ENCODE measurements at places on chromosomes 2 and 18.

DNA sequence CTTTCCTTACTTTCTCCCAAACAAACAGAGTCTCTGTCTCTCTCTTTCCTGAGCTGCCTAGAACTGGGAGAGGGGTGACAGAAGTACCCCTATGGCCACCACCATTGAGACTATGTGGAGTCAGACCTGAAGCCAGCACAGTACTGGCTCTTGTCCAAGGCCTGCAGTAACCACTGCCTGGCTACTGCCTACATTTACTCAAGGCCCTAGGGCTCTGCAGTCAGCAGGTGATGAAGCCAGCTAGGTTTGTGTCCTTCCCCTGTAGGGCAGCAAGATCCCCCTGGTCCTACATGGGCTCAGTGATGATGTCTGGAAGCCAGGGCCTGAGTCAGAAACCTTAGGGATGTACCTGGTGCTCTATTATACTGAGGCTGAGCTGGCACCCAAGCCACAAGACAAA is 12.2 kb downstream of the MYO3B start:
- no peak for DNase-seq

DNA sequence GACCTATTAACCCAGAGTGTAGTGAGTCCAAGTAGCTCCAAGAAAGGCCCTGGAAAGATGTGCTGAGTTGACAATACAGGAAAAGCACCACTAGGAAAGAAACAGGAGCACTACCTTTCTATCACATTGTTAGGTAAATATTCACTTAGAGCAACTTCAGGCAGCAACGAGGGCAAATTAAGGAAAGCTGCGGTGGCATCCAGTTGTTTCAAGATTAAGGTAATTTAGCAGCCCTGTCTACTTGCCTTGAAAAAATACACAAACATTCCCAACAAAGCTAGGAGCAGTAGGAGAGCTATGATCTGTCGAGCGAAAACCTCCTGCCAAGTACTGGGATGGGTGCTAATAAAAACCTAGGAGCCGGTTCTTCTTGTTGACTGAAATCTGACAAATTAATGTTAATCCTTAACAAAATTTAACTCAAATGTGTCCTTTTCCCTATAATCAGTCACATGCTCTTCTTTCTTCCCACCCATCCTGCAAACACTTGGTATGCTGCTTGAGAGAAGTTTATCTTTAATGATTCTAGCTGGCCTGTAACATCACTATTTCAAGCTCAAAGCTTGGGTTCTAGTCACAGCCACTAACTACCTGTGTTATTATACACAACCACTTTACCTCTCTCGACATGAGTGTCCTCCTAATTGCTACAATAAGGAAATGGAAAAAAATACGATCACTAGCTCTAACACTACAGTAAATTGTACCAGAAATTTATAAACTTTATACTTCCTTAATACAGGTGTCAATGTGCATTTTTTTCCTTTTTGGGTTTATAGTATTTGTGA is 2.0 kb downstream of the ACAA2 start:
- DNase-seq: no peak

GRCh38 chr18:75592527-75592926 is 165.0 kb upstream of the SMIM21 start:
- DNase-seq: no peak

GRCh38 chr2:174779361-174779928 is 15.2 kb upstream of the CHRNA1 start:
- no peak for DNase-seq

GRCh38 chr2:11569636-11570035 is 35.8 kb downstream of the GREB1 start:
- DNase-seq: no peak

GRCh38 chr18:57772387-57772799 is 30.7 kb downstream of the ATP8B1 start:
- DNase-seq: no peak

DNA sequence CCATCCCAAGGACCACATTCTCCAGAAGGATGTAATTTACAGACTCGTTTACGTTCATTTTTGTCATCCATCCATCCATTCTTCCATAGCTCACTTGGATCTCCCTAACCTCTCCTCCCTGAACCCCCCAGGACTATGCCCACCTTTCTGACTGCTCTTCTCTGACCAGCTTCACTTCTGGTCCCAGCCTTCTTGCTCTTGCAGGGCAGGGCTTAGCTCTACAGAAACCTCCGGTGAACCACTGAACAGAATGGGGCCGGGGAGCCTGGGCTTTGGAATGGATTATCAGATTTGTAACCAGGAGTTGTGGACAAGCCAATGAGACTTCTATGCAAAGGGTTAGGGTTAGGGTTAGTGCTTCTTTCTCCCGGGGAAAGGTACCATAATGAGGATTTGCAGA is 95.0 kb downstream of the TGFA start:
- DNase-seq: no peak

DNA sequence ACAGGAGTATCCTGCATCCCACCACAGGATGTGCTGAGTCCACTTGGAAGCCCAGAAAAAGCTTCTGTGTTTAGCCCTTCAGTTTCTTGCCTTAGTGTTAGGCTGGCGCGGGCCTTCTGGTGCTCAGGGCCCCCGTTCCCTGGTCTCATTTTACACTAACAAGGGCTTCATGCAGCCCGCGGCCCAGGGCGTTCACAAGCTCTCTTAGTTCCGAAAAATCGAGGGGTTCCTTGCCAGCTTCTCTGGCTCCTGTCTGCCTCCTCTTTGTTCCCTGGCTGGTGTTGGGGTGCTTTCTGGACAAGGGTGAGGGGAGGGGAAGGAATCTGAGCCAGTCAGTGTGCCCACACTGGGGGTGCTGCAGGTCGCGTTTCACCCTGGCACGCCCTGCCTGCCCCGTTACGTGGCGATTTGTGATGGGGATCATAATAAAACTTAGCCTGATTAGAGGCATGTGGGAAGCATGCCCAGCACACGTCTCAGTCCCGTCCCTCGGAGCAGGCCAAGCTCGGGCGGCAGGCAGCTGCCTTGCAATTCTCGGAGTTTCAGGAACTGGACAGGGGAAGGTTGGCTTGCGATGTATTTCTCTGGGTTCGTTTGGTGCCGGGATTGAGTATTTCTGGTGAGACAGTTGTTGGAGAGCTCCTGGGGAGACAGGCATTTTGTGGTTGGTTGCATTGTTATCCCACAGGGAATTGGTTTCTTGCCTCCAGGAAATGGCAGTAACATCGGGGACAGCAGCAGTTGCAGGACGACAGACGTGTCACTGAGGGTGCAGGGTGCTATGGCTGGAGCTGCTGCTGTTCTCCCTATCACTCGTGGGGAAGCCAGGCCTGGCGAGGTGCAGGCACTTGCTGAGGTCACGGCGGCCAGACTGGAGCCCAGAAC is 22.9 kb downstream of the SH3BP4 start:
- no peak for DNase-seq

- DNase-seq: peak; percentile 48
These were observed 100.5 kb downstream of the TACR1 start for GRCh38 chr2:75098856-75099255.

GRCh38 chr2:165056564-165056963 is 101.2 kb upstream of the SLC38A11 start:
- no peak for DNase-seq

GRCh38 chr18:69109686-69110085 is 291.0 kb upstream of the DOK6 start:
- DNase-seq: no peak

GRCh38 chr2:231050018-231050901 is 6.4 kb upstream of the PSMD1 start:
- no peak for DNase-seq

DNA sequence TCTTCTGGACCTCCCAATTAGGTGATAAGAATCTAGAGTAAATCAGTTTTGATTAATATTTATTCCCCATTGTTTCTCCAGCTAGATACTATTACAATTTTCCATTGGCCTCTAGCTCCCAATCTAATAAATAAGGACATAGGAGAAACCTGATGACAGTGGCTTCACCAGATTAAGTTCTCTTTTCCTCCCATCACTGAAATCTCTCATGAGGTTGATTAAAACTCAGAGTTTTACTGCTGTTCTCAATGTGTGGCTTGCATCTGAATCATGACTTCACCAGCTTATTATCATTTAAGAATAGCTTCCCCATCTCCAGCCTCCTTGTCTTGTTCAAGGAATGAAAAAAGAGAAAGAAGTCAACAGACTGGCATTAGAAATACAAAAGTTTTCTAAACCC is 3.9 kb upstream of the CCDC102B start:
- DNase-seq: no peak

DNA sequence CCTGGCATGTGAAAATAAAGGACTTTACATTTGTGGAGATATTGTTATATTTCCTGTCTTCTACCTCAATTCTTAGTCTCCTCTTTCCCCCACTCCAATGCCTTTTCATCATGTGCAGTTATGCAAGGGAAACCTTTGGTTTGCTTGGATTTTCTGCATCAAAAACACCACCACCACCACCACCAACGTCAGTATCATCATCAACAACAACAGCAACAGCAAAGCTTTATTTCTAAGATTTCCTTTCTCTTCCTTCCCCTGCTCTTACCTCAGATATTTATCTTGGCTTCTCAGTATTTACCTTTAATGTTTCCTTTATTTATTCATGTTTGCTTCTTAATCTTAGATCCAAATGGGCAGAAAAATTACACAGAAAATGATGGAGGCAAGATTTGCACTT is 26.1 kb downstream of the CXCR4 start:
- no peak for DNase-seq

GRCh38 chr2:27738349-27739057 is 33.0 kb upstream of the MRPL33 start:
- DNase-seq: no peak

DNA sequence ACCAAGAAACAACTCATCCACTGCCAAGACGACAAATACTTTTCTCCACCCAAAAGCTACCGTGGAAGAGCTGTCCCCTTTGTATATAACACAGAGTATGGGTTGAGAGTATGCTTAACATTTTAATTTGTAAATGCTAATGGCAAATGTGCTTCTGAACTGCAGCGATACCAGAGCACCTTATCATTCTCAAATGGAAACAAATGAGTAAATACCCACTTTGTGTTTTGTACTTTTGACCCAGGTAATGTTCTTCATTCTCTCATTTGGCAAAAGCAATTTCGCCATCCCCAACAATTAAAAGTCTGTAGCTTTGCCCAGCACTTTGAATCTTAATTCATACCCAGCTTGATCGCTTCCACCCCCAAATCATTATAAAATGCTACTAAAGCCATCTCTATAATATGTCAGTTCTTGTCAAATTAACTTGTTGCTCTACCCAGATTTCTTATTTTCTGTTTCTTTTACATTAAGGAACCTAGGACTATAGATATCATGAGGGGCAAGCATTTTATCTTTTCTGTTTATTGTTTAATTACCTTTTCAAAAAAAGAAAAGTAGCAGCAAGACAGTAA is 6.2 kb upstream of the POU3F3 start:
- no peak for DNase-seq

- no peak for DNase-seq
These were observed 33.4 kb downstream of the NCK2 start for GRCh38 chr2:105778080-105778607.

DNA sequence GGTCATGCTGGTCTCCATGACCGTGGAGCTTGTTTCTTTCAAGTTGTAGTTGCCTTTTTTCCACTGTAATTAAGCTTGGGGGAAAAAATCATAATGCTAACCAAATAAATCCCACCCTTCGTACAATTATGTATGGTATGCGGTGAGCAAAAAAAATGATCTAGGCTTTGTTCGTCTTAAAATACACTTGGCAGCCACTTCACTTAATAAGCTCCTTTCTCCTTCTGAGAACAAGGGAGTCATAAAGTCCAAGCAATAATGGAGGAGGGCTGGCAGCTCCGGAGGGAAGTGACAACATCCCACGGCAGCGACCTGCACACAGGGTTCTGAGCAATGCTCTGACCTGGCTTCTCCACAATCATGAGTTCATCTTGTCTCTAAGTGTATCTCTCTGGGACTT is 91.2 kb upstream of the KLHL29 start:
- DNase-seq: no peak
